EH (cell line): ENCODE measurements at places on chromosomes 11 and 22.

DNA sequence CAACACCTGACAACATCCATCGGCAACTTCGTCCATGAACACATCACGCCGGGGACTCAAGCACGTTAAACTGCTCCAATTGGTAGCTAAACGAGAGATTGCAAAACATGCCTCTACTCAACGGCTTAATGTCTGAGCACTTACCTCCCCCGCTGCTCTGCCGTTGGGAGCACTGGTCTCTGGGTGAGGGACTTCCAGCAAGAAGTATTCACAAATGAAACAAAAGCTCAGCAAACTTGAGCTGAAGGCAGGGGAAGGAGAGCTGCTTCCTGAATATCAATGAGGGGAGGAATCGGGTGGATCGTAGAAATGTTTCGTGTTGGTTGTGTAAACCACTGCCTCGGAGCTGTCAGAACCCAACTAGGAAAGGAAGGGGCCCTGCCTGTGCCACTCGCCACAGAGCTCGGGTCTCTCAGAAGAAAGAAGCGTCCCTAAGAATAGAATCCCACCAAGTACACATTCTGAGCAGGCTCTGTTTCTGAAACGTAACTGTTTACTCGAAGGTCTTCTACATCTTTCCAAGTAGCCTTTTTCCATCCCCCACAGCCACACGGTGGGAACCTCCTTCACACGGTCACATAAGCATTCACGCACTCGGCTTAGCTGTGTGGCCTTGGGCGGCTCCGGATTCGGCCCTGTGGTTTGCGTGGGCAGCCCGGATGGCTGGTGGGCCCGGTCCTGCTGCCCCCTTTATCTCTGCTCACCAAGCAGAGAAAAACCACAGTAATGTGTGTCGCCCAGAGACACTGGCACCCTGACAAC, at the start of gene MLC1:
TSS of gene MLC1 (minus strand) at position 216 of the 762 bp plus-strand sequence. CDS start 524 bp downstream, outside the sequence.
- peak; percentile 59 for DNase-seq

DNA sequence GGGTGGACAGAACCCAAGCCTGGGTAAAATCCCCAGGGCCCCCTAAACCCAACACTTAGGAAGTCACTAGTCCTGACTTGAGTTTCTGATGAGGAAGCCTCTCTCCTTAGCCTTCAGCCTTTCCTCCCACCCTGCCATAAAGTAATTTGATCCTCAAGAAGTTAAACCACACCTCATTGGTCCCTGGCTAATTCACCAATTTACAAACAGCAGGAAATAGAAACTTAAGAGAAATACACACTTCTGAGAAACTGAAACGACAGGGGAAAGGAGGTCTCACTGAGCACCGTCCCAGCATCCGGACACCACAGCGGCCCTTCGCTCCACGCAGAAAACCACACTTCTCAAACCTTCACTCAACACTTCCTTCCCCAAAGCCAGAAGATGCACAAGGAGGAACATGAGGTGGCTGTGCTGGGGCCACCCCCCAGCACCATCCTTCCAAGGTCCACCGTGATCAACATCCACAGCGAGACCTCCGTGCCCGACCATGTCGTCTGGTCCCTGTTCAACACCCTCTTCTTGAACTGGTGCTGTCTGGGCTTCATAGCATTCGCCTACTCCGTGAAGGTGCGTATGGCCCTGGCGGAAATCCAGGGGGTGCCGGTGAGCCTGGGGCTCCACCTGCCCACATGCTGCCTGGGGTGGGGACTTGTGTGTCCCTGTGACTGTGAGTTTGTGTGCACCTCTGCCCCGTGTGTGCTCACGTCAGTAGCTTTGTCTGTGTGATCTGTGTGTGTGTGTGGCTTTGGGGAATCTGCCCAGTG, at the start of gene IFITM1:
TSS of gene IFITM1 (plus strand) at position 254 of the 767 bp plus-strand sequence. CDS start at position 385, 131 bp downstream.
- DNase-seq, result peak; percentile 92

DNA sequence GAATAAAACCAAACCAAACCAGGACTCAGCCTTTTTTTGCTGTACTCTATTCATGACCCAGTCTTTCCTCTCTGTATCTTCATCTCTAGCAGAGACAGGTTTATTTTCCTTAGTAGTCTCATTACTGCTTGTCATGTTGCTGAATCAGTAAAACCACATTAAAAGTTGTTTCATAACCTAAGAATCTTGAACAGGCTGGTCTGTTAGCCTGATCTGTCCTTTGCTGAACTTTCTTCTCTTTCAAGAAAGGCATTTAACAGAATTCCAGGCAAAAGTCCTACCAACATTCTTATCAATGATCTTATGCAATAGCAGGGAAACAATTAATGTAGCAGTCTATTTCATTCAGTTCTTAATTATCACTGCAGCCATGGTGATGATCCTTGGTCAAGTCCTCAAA, 197.7 kb downstream of the CASP12 start:
- DNase-seq, result no peak

DNA sequence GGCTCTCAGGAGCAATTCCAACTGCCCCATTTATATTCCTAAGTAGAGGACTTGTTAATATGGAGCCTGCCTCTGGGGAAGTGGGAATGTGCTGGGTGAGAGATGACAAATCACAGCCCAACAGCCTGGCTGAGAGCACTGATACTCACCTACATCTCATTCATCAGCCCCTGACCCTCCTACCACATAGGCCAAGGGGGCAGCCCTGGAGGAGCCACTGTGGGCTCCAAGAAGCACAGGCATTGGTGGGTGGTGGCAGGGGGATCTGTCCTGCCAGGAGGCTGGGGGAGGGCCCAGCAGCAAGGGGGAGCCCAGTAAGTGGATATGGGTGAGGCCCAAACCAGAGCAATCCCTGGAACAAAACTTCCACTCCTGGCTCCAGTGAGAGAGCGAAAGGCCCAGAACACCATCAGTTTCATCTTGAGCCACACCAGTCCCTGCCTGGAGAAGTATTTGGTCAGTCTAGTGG, 79.7 kb downstream of the BUD13 start:
- no peak for DNase-seq

GRCh38 chr11:46335890-46336562, 11.2 kb upstream of the DGKZ start:
- no peak for DNase-seq

GRCh38 chr11:14544611-14545010, 24.4 kb upstream of the PSMA1 start:
- DNase-seq, result peak; percentile 19

DNA sequence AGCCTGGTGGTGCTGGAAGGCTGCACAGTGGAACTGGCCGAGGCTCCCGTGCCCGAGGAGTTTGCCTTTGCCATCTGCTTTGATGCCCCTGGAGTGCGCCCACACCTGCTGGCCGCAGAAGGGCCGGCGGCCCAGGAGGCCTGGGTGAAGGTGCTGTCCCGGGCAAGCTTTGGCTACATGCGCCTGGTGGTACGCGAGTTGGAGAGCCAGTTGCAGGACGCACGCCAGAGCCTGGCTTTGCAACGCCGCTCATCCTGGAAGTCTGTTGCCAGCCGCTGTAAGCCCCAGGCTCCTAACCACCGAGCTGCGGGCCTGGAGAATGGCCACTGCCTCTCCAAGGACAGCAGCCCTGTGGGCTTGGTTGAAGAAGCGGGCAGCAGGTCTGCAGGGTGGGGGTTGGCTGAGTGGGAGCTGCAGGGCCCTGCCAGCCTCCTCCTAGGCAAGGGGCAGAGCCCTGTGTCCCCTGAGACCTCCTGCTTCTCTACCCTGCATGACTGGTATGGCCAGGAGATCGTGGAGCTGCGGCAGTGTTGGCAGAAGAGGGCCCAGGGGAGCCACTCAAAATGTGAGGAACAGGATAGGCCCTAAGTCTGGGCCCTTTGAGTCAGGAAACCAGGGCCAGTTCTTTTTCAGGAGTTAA, 1.9 kb upstream of the SMDT1 start:
- DNase-seq, result no peak

DNA sequence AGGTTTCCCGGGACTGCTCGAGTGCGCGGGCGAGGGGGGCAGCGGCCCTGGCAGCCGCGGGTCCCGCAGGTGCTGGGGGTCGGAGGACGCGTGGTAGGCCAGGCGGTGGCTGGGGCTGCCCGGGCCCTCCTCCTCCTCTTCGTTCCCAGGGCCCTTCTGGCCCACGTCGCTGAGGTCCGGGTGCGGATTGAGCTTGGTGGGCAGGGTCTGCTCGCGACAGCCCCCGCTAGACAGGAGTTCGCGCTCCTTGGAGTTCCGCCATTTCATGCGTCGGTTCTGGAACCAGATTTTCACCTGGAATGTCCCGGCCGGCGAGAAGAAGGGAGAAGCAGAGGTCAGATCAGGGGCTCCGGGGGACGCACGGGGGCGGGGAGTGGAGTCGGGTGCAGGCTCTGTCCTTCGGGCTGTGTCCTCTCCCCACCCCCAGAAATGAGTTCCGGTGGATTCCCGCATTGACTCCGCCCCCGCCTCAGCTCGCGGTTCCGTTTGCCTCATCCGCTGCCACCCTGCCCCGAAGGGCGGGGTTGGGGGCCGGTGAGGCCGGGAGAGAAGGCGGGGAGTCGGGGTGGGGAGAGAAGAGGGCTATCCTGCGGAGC, 3.9 kb downstream of the DBX1 start:
- no peak for DNase-seq

- DNase-seq, result peak; percentile 62
These were observed 3.4 kb upstream of the IGLL5 start for GRCh38 chr22:22884010-22884887.

DNA sequence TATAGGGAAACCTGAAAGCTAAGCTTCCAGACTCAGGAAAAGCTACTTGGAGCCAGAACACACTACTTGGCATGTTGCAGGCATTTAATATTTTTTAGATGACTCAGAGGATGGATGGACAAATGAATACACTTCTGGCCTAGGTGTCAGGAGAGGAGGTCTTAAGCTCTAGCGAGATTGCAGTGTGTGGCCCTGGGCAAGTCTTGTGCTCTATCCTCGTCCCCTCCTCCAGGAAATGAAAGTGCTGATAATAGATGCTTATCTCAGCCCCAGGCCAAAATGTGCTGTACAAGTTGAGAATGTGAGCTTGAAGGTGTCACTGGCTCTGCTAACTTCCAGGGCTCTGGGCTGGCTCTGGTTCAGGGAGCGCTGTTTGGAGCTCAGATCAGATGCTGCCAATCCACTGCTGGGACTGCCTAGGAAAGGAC, 136.3 kb downstream of the PKNOX2 start:
- DNase-seq, result peak; percentile 87

- DNase-seq, result no peak
These were observed 403.4 kb upstream of the B3GAT1 start for GRCh38 chr11:134815404-134815803.

DNA sequence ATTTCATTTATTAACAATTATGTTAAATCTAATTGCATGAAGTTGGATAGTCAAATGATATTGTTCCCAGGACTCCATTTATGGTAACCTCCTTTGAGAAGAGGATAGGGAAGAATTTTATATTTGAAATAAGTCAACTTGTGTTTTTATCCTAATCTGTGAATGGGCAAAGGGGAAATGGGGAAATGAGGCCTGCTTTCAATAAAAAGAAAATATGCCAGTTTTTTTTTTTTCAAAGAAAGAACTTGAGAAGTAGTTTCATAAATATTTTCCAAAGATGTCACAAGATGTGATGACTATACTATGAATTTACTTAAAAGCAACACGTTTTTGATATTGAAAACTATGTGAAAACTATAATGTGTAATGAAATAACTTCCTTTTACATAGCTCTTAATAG, 201.8 kb downstream of the TMEM135 start:
- no peak for DNase-seq

GRCh38 chr22:30782613-30783012, 87.9 kb downstream of the OSBP2 start:
- DNase-seq, result no peak

GRCh38 chr11:86575208-86575855, 97.1 kb downstream of the ME3 start:
- peak; percentile 36 for DNase-seq

DNA sequence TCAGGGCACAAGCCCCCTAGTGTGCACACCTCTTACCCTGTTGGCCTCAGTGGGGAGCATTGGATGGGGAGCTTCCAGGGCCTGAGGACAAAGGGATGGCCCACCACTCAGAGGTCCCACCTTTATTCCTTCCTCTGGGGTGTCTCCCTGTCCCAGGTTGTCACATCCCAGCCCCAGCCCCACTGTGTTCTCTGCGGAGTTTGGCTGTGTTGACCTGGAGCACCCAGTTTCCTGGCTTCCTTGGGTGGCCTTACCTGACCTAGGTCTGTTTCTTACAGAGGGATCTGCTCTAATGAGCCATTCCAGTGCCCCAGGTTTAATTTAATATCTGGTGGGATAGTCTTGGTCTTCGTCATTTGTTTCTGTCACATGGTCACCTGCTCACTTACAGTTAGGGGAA, 38.8 kb upstream of the HORMAD2 start:
- no peak for DNase-seq

DNA sequence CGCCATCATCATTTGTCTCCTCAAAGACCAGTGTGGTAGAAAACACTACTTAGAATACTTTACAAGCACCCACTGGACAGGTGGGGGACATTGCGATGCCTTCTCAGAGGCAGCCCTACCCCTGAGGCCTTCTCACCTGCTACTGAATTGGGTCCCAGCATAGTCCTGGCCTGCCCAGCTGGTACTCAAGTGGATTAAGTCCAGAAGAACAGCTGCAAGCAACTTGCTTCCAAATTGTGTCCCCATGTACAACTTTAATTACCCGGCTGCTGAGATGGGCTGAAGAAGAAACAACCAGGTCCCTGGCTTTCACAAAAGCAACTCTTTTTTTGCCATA, 12.3 kb downstream of the ABTB2 start:
- DNase-seq, result no peak

DNA sequence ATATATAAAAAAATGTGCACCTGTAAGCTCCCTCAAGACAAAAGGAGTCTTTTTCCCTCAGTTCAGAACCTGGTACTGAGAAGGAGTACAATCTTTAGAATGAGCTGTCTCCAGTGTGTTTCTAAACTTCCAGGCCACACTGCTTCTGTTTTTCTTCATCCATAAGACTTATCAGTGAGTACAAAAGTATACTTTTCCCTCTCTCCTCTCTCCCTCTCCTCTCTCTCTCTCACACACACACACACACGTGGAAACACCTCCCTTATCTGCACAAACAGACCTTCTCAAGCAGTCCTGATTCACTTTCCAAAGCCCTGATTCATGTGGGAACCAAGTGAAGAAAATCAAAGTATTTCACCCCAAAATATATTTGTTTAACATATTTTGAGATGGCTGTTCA, 220.7 kb upstream of the UBASH3B start:
- no peak for DNase-seq

DNA sequence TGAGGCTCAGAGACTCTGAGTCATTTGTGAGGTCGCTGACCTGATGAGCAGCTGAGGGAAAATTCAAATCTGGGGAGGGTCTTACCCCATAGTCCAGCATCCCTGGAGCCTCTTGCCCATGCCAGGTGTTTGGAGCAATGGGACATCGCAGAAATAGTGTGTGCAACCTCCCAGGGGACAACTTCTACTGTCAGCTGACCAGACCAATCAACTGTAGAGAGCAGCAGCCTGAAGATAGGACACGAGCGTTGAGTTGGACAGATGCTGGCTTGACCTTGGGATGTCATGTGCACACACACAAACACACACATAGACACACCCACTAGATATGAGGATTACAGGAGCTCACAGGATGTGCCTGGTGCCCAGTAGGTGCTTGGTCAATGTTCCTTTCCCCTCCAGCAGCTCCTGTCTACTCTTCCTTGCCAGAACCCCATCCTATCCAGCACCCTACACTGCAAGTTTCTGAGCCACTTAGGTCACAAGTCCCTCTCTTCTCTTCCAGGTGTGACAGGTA, 59.1 kb upstream of the MPEG1 start:
- no peak for DNase-seq

GRCh38 chr11:84091212-84091986, 805.2 kb upstream of the CCDC90B start:
- DNase-seq, result no peak
